ENCODE measurements at places on chromosomes 1 and 21. TPM values are rescaled to one million over a fixed set of nuclear protein-coding genes. Genes with fewer than 3 reads are reported as not detected.

The CAPN8 gene
- 0.09 TPM for total RNA-seq

The CYB561D1 gene
- total RNA-seq: 3.6 TPM

The STXBP3 gene
- total RNA-seq: 90.3 TPM

The SPATA45 gene
- not detected for total RNA-seq

The MAPKAPK2 gene
- total RNA-seq: 27.4 TPM

The CRYZ gene
- total RNA-seq: 69.5 TPM

The C1QA gene
- not detected for total RNA-seq

The OLFML2B gene
- 5.5 TPM for total RNA-seq

The LRRC38 gene
- not detected for total RNA-seq

The ARHGEF10L gene
- 12.3 TPM for total RNA-seq

The GRIK3 gene
- not detected for total RNA-seq

The OLFML3 gene
- total RNA-seq: 177 TPM

The CACNA1S gene
- not detected for total RNA-seq

The ST6GALNAC5 gene
- under 0.01 TPM for total RNA-seq

The OVAAL gene
- total RNA-seq: not detected

The PROK1 gene
- not detected for total RNA-seq

The RPE65 gene
- not detected for total RNA-seq
